GM10248 (cell line): ENCODE measurements at places on chromosomes 16 and 17.

GRCh38 chr16:12460064-12460392 is 343.7 kb downstream of the CPPED1 start:
- DNase-seq: no peak

DNA sequence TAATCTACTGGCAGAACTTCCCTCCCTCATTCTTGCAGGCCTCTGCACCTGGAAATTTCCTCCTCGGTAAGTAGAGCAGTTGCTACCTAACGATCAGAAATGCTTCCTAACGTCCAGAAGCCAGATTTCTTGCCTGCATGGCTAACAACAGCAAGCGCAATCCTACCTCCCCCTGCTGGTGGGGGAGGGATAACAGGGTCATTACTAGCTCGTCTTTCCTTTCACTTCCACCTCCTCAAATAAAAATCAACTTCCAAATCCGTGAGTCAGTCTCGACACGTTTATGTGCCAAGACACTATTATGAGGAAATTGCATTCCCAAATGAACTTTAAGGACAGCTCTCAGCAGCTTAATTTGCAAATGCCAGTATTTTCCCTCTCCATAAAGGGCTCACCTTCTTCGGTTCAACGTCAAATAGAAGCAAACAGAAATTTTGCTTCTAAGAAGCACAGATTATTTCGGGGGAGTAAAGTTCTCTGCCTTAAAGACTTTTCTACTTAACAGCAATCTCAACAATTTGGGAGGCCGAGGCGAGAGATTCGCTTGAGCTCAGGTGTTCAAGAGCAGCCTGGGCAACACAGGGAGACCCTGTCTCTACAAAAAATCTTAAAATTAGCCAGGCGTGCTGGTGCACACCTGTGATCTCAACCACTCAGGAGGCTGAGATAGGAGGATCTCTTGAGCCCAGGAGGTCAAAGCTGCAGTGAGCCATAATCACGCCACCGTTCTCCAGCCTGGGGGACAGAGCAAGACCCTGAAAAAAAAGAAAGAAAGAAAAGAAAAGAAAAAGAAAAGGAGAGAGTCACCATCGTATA is 188.6 kb upstream of the PSMD7 start:
- DNase-seq: peak; percentile 25

GRCh38 chr16:58212824-58213655 is 15.1 kb upstream of the CSNK2A2 start:
- DNase-seq: no peak

DNA sequence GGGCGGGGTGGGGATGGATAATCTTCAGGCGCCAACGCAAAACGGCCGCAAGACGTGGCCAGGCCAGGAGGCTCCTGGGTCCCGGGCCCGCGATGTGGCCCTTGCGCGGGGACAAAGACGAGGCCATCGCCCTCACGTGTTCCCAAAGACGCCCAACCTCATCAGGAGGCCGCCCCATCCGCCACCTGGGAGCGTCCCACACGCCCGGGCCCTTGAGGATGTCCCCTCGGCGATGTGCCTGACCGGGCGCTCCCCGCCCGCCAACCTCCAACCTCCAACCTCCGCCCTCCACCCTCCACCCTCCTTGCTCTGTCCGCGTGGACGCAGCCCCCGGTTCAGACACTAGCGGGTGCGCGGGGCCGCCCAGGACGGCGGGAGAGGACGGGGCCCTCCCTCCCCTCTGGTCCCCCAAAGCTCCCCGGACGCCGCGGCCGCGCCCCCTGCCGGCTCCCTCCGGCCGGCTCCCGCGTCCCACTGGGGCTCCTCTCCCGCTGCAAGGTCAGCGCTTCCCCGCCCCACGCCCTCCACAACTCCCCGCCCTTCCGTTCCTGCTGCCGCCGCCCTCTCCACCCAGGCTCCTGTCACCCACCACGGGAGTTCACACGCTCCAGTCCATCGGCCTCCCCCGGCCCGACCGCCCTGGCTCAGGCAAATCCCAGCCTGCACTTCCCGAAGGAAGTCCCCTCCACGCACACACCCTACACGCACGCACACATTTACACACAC is 250.8 kb upstream of the RPL38 start:
- peak; percentile 59 for DNase-seq

DNA sequence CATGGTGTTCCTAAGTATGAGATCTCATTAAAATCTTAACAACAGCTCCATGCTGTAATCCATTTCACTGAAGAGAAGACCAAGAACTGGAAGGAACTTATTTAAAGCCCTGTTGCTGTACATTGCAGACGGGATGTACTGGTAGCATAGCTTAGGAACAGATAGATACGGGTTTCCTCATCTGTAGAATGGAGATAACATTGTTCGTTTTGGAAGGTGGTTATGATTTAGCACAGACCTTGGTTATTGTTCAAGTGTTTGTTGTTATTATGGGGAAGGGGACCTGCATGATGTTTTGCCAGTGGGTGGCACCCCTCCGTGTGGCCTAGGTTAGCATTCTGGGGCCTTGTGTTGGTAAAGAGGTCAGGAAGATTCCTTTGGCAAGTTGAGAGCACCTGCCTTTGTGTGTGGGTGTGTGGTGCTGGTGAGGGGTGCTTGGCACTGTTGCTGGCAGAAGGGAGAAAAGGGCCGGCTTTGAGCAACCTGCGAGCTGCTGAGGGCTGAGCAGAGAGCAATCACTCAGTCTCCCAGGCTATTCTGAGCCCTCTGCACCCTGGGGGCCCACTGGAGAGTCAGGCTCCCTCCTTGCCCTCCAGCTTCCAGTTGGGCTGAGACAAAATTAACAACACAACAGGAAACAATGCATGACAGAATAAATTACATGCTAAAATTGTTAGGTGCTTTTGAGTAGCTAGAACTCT is 2.3 kb downstream of the TAOK2 start:
- DNase-seq: no peak

DNA sequence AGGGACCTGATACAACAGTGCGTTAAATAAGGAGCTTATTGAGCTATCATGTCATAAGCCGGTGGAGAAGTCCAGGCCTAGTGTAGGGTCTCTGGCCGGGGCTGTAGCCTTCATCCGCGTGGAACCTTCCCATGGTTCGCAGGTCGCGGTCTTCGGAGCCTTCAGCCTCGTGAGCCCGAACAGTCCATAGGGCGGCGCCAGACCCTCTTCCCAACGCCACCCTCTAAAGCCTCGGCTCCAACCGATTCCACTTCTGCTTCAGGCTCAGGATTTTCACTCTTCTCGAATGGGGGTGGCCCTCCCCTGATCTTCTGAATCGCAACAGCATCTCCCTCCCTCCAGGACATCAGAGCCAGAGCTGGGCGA is 10.3 kb upstream of the BRCA1 start:
- DNase-seq: no peak

DNA sequence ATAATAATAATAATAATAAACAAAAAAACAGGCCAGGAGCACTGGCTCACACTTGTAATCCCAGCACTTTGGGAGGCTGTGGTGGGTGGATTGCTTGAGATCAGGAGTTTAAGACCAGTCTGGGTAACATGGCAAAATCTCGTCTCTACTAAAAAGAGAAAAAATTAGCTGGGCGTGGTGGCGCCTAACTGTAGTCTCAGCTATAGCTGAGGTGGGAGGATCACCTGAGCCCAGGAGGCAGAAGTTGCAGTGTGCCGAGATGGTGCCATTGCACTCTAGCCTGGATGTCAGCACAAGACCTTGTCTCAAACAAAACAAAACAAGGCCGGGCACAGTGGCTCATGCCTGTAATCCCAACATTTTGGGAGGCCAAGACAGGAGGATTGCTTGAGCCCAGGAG is 18.7 kb upstream of the ATP6V0C start:
- DNase-seq: no peak

- no peak for DNase-seq
Measured at GRCh38 chr17:75691371-75691791, 24.2 kb downstream of the SAP30BP start.

GRCh38 chr17:49784636-49785035 is 3.8 kb upstream of the KAT7 start:
- DNase-seq: no peak

DNA sequence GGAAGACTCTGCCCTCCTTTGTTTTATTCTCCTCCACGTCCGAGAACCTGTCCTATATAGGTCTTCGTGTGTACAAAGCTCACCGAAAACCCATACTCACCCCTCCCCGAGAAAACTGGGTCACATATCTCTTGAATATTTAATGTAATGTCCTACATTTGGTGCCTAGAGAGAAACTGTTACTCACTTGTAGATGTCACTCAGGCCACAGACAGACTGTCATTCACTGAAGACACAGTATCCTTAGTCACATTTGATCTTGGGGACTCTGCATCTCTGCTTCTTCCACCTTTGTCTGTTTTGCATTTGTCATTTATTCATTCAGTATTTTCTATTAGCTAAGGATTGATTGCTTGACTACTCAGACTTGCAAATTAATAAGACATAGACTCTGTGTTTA is 131.8 kb upstream of the TBX2 start:
- no peak for DNase-seq

DNA sequence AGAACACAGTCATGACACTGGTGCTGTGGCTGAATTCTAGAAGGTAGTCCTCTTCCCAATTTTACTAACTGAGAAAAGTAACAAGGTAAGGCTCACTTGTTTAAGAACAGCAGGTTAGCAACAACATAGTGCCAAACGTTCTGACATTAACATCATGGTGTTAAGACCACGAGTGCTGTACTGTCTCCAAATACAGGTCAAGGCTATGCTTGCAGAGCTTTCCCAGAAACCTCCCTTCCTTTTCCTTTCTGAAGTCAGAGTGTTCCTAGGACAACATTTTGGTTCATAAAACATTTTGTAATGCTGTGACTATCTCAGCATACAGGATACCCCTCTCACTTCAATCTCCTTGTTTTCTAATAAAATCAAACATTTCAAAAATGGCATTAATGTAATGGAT is 144.0 kb downstream of the STX8 start:
- DNase-seq: no peak

DNA sequence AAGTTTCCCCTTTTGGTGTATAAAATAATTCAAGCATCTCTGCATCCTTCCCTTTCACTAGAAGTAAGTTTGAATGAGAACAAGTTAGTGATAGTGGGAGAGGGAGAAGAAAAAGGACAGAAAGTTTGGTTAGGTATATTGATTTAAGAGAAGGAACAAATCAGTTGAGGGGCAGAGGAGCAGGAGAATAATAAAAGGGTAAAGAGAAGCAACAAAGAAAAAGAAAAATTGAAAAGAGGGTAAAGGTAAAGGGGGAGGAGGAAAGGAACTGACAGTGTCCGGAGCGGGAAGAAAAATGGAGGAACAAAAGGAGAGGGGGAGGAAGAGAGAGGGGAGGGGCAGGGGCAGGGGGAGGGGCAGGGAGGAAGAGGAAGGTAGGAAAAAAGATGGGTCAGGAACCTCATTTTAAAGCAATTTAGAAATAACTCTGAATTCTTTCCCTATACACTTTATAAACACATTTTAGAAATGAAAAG is 6.3 kb upstream of the IGF2BP1 start:
- DNase-seq: no peak

GRCh38 chr16:4535627-4536108 is 2.9 kb downstream of the CDIP1 start:
- no peak for DNase-seq

DNA sequence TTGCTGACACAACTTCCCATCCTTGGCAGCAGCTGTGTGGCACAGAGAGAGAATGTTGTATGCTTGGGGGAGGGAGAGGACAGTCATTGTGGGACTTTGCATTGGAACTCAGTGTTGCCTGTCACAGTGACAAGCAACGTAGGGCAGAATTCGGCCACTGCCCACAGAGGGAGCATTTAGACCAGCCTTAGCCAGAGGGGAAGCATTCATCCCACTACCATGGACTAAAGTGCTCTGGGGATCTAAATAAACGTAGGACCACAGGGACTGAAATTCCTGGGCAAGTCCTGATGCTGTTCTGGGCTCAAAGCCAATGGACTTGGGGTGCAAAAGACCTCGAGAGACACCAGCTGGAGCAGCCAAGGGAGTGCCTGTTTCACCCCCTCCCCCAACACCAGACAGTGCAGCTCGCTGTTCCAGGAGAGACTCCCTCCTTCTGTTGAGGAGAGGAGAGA is 44.9 kb downstream of the ABCA8 start:
- no peak for DNase-seq

- no peak for DNase-seq
Measured at GRCh38 chr16:72355561-72355960, 183.6 kb upstream of the PMFBP1 start.

GRCh38 chr16:84839054-84839453 is 19.3 kb downstream of the CRISPLD2 start:
- DNase-seq: no peak

DNA sequence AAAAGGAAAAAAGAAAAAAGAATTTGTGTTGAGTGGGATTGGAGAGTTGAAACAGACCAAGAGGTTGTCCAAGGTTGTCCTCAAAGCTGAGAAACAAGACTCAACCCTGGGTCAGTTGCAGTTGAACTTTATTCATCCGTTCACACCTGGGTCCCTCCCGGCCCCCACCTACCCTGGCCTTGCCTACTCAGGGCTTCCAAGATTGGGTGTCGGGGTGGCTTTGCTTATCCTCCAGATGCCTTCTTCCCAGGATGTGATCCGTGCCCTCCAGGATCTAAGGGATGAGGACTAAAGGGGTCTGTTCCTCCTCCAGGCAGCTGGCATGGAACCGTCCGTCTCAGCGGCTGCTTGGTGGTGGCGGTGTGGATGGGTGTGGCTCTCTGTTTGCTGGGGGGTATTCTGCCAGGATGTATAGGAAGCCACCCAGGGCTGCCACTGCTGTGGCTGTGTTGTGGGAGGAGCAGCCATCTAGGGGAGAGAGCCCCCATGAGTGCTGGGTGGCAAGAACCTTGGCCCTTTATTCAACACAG is 10.3 kb upstream of the NAGPA start:
- no peak for DNase-seq

DNA sequence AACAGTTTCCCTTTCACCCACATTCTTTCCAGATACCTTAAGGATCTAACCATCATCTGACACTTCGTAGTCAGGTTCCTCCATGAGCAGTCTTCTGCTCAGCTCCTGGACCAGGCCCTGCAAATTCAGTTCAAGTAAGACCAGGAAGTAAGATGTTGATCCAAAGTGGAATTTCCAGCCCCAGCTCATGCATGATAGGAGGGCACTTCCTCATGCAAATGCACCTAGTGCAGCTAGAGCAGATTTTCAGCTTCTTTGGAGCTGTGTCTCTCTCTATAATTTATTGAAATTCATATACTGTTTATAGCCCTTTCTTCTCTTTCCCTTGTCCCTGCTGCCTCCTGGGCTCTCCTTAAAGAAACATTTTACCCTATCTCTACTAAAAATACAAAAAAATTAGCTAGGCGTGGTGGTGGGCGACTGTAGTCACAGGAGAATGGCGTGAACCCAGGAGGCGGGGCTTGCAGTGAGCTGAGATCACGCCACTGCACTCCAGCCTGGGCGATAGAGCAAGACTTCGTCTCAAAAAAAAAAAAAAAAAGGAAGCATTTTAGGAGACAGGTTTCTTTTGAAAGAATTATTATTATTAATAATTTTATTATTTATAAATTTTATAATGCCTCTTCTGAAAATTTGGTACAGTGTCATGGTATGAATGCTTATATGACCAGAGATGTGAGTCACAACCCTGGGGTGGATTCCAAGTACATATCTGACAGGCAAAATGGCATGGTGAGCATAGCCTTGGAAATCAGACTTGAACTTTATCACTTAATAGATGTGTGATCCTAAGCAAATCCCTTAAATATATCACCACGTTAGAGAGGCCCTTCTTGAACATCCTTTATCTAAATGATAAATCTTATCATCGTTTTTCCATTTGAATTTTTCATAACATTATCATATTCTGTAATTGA is 94.3 kb downstream of the SSH2 start:
- no peak for DNase-seq
